ENCODE measurements at places on chromosomes 1 and 21. TPM values are rescaled to one million over a fixed set of nuclear protein-coding genes. Genes with fewer than 3 reads are reported as not detected.

Gene CELA3A
- total RNA-seq, result not detected

Gene MORN1
- total RNA-seq, result 9.7 TPM

Gene SLC1A7
- not detected for total RNA-seq

Gene RSPH1
- 1.8 TPM for total RNA-seq

Gene LAMB3
- total RNA-seq, result 70.0 TPM

Gene PRAMEF20
- not detected for total RNA-seq

Gene TNNI3K
- total RNA-seq, result 2.2 TPM

Gene FNBP1L
- 21.4 TPM for total RNA-seq

Gene MKNK1
- total RNA-seq, result 23.0 TPM

Gene GPA33
- total RNA-seq, result 0.10 TPM

Gene CCDC30
- 0.38 TPM for total RNA-seq

DNA sequence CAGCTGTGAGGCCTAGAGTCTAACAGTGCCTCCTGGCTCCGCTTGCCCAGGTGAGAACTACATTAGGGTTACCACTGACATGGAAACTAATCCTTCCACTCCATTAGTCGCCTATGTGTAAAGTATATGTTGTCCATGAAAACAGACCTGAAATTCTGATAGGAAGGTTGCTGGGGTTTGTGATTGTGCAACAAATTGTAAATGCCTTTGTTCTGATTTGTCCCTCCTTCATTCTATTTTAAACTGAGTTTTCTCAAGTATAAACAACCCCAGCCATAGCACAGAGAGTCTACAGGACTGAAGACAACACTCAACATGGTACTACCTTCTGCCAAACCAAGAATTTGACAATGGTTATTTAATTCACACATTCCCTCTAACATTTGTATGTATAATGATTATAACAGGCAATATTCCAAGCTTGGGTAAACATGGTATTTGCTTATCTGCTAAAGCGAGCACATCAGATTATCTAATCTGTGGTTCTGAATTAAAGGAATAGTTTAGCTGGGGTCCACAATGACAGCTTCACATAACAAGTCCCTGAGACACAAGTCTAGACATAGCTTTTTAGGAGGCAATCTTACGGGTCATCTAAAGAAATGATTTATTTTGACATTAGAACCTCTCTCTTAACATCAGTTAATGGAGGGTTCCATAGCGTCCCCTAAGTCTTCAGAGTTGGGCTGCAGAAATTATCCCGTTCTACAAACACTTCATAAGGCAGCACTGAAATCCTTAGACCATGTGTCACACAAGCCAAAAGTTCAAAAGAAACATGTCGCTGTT, 633.0 kb downstream of the SMYD3 start:
- no peak for DNase-seq

DNA sequence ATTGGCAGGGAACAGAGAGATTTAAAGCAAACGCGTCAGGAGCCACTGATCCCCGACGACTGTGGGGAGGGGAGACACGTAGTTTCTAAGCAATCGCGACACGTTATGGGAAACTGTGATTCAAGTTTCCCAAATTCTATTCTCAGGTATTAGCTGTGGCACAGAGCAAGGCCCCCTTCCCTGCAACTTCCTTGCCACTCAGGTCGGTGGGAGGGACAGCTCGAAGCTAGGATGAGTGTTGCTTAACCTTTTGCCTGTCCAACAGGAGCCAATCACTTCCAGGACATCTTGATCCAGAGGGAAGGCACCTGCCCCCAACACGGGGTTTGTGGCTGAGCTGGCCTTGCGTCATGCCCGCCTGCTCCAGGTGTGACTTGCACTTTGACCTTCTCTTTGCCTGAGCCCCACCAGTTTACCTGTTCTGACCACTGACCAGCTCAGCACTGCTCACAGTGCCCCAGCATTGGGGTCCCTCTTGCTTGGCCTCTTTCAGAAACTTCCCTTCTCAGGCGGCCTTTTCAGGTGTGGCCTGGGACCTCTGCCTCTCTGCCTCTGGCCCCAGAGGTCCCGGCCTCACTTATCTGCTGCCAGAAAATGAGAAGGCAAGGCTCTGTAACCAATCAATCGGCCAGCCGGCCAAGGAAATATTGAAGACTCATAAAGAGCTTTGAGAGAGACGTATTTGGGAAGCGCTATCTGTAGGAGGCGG, 24.6 kb downstream of the TEX35 start:
- no peak for DNase-seq

GRCh38 chr1:12125422-12126355, 41.1 kb upstream of the TNFRSF1B start:
- DNase-seq, result no peak

DNA sequence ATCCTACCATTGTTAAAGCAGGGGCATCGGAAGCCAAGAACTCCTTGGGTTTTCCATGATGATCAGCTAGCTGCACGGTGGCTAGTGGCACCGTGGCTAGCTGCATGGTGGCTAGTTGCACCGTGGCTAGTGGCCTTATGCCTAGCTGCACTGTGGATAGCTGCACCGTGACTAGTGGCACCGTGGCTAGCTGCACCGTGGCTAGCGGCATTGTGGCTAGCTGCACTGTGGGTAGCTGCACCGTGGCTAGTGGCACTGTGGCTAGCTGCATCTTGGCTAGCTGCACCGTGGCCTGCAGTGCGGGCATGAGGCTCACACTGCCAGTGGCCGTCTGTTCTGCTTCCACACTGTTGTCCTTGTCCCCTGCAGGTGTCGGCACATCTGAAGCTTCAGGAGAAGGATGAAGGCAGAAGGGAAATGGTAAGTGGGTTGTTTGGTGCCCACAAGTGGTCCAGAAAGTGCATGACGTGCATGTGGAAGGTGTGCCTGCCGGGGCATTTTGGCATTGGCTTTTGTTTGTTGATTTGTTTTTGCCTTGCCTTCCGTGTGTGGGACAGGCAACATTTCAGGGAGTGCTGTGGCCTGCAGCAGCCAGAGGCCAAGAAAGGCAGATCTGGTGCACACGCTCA, 38.6 kb downstream of the TFF3 start:
- no peak for DNase-seq

- DNase-seq, result no peak
Observed at GRCh38 chr1:184956999-184957700, 17.2 kb downstream of the NIBAN1 start.

DNA sequence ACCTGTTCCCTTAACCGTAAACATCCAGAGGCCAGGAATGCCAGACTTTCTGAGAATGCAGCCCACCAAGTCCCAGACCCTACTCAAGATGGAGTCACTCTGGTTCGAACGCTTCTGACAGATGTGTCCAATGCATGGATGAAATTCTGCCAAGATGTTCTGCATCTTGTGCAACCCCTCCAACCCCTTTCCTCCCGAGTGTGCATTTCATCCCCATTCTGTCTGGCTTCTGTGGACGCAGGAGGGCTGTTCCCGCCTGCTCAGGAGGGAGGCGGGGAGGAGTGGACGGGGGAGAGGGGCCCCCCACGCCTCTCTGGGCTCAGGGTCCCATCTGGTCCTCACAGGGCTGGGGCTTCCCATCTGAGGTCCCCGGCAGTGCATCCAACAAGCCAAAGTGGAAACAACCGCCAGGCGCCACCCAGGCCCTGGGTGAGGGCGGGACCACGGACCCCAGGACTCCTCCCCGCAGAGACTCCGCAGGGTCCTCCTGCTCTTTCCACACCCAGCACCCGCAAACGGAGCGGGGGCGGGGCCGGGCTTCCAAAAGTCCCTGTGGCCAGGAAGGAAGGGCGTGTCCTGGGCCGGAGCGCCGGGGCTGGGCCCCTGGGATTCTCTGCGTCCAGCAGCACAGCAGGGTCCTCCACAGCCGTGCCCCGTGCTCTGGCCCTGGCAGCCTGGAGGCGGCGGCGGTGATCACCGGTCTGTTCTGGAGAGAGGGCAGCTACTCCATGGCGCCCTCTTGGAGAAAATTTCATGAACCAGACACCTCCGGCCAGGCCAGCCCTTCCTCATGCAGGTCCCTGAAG, 27.8 kb upstream of the SUMO3 start:
- peak; percentile 92 for DNase-seq

- peak; percentile 71 for DNase-seq
Observed at GRCh38 chr1:40389871-40390560, 16.5 kb downstream of the SMAP2 start.

- no peak for DNase-seq
Observed at GRCh38 chr1:6730880-6731279, 29.3 kb upstream of the DNAJC11 start.

DNA sequence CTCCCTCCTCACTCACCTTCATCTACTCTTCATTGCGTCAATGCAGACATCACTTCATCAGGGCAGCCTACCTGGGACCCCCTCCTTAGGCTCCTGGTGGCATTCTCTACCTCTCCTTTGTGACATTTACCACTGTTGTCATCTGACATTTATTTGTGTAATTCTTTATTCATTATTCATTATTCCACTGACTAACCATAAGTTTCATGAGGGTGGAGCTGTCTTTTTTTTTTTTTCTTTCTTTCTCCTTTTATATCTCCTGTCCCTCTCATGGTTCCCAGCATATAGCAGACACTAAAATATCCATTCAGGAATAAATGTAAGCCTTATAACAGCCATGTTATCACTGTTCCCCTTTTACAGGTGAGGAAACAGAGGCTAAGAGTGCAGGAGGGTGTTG, 126.8 kb downstream of the KAZN start:
- DNase-seq, result no peak

DNA sequence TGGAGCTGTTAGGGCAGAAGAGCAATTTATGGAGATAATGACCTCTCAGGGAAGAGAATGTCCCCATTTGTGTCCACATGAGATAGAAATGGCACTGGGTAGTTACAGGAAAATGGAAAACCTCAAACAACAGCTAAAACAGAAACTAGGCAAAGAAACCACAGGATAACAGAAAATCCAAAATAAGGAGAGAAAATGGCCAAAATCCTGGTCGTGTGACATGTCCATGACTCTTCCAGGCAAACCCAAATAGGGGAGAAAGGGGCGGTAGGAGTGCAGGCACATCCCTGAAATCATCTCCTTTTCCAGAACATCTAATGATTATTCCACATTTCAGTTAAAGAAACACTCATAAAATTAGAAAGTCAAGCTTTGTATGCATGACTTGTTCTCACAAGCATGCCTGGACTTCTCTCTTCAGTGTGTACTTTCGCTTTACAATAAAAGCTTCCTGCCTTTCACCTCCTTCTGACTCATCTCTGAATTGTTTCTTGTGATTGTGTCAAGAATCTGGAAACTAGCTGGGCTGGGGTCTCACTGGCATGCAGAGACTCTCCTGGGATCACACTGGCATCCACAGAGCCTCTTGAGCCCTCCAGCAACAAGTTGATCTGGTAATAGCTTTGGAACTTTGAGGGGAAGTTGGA, 171.4 kb upstream of the ZP4 start:
- DNase-seq, result no peak

- no peak for DNase-seq
Observed at GRCh38 chr1:11792106-11792505, 13.7 kb downstream of the MTHFR start.

DNA sequence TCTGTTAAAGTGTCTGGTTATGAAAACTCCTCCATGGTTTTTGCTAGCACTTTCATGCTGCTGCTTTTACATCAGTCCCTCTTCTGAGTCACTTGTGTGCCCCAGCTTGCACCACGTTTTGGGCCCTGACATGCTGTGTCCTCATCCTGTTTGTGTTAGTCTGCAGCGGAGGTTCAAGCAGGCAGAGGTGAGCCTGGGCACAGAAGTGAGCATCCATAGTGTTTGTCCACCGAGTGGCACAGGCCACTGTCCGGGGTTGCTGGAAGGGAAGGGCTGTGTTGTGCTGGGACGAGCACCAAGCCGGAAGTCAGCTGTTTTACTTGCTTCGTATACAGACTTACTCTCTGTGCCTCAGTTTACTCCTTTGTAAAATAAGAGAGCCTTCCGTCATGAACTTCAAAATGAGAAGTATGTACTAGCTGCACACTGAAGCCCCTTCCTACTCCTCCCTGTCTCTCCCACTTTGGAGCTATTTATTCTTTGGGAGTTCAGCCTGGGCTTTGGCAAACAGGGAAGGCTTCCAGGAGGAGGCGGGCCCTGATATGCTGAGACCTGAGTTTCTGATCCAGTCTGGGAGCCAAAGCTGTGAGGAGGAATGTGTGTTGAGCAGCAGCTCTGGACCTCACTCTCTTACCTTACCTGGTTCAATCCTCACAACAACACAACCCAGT, 10.7 kb upstream of the LAPTM5 start:
- no peak for DNase-seq

DNA sequence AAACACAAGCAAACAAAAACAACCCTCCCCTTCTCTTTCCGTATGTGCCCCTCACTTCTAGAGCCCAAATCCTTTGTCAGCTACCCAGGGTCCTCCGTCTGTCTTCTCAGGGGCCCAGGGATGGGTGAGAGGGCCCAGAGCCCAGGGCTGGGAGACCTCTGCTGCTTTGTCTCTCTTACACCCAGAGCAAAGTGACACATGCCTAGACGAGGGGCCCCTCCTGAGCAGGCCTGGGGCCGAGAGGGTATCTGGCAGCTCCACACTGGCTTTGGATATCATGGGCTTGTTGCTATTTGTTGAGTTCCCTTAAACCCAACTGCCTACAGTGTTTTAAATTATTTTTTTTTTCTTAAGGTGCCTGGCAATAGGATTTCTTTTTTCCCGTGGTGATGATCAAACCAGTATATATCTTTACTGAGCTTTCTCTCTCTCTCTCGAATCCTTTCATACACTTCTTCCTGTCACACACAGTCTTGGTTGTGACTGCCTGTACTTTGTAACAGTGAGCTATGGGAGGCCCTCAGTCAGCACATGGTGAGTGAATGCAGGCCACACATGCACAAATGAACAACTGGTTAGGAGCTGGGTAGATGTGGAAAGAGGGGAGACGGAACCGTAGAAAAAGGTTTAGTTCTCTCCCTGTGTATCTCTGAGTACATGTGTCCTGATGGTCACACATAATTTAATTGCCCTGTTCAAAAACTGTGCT, 14.5 kb downstream of the RASSF5 start:
- no peak for DNase-seq

- DNase-seq, result peak; percentile 46
Observed at GRCh38 chr21:37574751-37575150, 208.2 kb downstream of the DYRK1A start.

DNA sequence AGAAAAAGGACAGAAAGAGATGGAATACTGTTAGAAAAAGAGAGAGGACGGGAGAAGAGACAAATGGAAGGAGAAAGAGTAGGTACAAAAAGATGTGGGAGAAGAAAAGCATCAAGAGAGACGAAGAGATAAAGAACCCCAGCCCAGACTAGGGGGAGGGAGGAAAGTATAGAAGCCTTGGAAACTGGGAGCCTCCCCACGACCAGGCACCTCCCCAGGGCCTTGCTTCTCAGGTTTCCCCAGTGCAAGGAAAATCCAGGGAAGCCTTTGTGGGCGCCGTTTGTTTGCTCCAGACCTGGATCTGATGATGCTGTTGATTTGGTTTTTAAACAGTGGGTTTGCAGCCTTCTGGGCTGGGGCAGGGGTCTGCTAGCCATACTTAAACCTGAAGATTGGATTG, 15.2 kb upstream of the ALX3 start:
- DNase-seq, result no peak

GRCh38 chr1:203524824-203525223, 30.9 kb downstream of the OPTC start:
- DNase-seq, result no peak

Data from lower leg skin (tissue), 4 donors.